ENCODE measurements at places on chromosomes 3 and 15.

- DNase-seq: no peak
Measured at GRCh38 chr3:149479621-149480325, 5.3 kb downstream of the TM4SF4 start.

DNA sequence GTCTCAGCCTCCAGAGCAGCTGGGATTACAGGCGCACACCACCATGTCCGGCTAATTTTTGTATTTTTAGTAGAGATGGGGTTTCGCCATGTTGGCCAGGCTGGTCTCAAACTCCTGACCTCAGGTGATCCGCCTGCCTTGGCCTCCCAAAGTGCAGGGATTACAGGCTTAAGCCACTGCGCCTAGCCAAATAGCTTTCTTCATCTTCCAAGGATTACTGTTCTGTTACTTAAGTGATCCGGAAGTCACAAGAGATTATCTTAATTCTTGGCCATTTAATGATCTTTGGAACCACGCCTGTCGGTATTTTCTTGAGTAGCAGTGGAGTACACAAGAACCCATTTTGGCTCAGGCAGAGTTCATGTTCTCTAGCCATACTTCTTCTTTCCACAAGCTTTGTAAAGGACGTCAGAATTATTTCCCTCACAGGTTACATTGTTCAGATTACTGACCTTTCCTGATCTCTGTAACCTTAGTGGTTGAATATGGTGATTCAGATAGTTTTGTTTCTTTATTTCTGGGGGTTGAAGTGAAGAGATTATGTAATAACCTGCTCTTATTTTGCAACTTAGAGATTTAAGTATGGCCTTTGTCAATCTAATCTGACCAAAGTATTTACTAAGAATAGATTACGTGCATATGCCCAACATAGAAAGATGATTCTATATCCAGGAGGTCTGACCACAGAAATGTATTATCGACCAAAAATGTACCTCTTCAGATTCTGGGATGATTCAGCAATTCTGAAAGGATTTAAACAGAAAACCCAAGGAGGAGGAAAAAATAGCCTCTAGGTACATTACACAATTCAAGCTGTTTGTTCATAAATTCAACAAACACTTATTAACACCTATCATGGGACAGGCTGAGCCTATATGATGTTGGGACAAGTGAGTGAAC lies 132.2 kb downstream of the GREM1 start:
- no peak for DNase-seq

DNA sequence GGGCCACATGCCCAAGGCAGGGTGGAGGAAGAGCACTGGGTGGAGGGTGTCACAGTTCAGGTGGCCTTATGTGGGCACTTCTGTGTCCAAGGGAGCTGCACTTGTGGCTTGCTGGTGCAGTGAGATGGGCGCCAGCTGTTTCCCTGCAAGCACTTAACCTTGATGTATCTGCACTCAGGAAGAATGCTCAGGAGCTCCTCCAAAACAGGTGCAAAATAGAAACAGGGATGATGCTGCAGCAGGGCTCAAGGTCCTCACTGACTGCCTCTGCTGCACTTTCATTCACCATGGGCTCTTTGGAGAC lies 151.3 kb downstream of the CADPS start:
- DNase-seq: no peak

DNA sequence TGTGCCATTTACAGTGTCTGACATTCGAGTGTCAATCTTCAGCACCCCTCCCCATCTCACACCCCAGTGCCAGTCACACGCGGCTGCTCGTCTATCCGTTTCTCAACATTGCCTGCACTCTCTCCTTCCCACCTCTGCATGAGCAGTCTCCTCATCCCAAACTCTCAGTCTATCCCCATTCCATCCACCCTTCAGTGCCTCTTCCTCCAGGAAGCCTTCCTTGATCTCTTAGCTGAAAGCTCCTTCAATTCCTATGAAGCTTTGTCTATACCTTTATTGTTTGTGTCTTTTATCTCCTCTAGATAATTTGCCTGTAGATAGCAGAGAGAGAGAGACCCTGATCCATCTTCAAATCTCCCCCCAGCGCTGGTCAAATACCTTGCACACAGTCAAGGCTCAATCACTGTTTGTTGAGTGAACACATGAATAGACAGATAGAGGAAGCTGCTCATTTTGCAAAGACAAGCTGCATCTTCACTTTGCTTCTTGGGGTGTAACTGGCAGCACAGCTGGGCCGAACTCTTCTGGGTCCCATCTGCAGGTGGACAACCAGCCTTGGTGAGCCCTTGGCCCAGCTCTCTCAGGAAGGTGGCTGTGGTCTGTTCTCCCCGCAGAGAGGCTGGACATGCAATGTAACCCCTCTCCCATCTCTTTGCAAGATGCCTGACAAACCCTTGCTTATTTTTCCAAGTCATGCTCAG lies 52.8 kb downstream of the ITGA11 start:
- DNase-seq: no peak

GRCh38 chr15:23570486-23570885 lies 5.0 kb downstream of the MKRN3 start:
- DNase-seq: no peak

- DNase-seq: no peak
Measured at GRCh38 chr3:157248590-157249422, 88.9 kb upstream of the CCNL1 start.

GRCh38 chr3:25856902-25857518 lies 67.1 kb downstream of the OXSM start:
- DNase-seq: no peak

DNA sequence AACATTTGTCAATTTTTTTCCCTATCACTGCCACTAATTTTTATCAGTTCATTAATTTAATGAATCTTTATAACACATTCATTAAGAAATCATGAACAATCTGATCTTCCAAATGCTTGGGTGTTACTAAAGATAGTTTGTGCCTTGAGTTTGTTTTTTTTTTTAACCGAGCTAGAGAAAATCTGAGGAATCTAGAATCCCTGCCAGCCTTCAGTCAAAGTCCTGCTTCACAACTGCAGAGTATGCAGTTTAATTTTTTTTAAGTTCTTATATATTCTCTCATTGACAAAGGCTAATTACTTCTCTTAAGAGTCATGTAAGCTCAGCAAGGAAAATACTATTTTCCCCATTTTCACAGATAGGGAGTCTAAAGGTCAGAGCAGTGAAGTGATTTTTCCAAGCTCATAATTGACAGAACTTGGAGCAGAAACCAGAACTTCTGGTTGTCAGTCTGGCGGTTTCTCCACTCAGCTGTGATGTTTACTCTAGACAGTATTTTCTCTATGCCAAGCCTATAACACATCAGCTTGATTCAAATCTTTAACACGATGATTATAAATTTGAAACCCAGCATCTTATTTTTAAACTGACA lies 55.7 kb downstream of the TNIK start:
- DNase-seq: no peak

GRCh38 chr3:8756671-8757070 lies 12.7 kb downstream of the OXTR start:
- DNase-seq: no peak

GRCh38 chr3:143222505-143222904 lies 102.9 kb downstream of the CHST2 start:
- no peak for DNase-seq

- DNase-seq: no peak
Measured at GRCh38 chr3:56689303-56689702, 6.2 kb upstream of the TASOR start.

DNA sequence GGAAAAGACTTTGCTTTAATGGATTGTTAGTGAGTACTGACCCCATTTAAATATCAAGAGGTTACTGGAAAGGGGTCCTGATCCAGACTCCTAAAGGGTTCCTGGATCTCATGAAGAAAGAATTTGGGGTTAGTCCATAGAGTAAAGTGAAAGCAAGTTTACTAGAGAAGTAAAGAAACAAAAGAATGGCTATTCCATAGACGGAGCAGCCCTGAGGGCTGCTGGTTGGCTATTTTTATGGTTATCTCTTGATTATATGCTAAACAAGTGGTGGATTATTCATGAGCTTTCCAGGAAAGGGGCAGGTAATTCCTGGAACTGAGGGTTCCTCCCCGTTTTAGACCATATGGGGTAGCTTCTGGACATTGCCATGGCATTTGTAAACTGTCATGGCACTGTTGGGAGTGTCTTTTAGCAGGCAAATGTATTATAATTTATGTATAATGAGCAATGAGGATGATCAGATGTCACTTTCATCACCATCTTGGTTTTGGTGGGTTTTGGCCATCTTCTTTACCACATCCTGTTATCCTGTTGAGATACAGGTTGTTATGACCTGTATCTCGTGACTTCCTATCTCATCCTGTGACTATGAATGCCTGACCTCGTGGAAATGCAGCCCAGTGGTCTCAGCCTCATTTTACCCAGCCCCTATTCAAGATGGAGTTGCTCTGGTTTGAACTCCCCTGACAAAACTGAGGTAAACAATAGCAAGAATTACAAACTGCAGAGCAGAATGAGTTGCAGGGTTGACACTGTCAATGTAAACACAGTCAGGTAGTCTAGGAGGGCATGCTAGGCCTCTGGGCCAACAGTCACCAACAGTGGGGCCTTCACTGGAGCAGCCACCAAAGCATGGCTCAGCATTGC lies 10.3 kb upstream of the GPR160 start:
- no peak for DNase-seq

- DNase-seq: no peak
Measured at GRCh38 chr3:136262559-136262958, 12.4 kb downstream of the PCCB start.

- no peak for DNase-seq
Measured at GRCh38 chr3:130783629-130784028, 37.0 kb upstream of the PIK3R4 start.

DNA sequence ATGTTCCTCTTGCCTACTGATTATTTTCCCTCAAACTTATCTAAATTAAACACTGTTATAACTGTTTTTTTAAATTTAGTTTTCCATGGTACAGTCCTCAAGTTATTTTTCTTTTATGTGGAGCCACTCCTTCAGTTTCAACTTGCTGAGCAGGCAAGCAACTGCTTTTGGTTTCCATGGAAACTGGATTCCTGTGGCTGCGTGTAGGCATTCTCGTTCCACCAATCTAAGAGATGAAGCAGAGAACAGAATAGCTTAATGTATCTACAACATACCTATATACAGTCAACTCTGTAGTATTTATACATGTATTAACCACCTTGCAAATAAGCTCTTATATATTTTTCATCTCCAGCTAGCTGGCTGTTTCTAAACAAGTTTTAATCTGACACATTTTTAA lies 25.8 kb upstream of the ANXA2 start:
- DNase-seq: no peak

DNA sequence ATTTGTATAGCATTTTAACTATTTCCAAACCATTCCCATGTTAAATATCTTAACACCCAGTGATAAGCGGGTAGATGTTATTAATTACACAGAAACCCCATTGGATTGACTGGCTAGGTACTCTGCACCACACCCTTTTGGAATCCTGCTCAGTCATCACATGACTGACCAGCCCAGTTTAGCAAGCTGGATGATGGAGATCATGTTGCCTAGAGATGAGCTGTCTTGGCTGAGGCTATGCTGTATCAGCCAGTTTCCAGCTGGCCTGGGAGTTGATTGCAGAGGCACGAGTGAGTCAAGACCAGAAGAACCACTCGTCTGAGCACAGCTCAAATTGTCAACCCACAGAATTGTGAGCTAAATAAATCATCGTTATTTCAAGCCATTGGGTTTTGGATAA lies 124.6 kb downstream of the ZNF621 start:
- no peak for DNase-seq

- DNase-seq: no peak
Measured at GRCh38 chr3:134074790-134075567, 45.3 kb upstream of the SLCO2A1 start.

DNA sequence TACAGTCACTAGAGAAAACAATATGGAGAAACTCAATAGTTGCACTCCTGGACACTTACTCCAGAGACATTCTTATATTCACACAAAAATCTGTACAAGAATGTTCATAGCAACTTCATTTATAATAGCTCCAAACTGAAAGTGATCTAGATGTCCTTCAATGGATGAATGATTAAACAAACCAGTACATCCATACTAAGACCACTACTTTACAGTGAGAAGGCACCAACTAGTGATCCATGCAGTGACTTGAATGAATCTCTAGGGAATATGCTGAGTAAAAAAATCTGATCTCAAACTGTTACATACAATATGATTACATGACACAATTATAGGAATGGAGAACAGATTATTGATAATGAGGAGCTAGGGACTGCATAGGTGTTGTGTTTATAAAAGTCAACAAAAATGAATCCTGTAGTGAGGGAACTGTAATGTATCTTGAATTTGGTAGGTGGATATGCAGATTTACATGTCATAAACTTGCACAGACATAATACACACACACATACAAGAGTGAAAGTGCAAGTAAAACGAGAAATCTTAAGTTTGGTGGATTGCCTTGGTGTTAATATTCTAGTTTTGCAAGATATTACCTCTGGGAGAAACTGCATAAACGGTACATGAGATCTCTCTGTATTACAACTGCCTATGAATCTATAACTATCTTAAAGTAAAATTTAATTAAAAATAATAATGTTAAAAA lies 85.7 kb downstream of the SPATA16 start:
- DNase-seq: no peak

DNA sequence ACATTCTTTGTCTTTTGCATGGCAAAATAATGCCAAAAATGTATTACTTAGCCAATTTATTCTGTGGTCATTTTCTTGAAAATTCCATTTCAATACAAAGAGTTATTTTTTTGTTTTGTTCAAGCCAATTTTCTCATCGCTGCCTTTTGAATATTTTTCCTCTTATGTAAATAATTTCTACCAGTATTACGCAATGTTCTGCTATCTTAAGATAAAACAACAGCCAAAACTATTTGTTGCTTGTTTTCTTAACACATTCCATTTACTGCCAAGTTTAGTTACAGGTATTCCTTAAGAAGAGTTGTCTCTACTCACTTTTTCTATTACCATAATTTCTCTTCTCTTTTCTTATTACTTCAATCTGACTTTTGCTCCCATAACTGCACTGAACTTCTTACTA lies 163.1 kb downstream of the ROBO1 start:
- no peak for DNase-seq

GRCh38 chr3:61936344-61936937 lies 375.1 kb downstream of the PTPRG start:
- no peak for DNase-seq

GRCh38 chr3:66860771-66861170 lies 137.3 kb upstream of the KBTBD8 start:
- DNase-seq: no peak

DNA sequence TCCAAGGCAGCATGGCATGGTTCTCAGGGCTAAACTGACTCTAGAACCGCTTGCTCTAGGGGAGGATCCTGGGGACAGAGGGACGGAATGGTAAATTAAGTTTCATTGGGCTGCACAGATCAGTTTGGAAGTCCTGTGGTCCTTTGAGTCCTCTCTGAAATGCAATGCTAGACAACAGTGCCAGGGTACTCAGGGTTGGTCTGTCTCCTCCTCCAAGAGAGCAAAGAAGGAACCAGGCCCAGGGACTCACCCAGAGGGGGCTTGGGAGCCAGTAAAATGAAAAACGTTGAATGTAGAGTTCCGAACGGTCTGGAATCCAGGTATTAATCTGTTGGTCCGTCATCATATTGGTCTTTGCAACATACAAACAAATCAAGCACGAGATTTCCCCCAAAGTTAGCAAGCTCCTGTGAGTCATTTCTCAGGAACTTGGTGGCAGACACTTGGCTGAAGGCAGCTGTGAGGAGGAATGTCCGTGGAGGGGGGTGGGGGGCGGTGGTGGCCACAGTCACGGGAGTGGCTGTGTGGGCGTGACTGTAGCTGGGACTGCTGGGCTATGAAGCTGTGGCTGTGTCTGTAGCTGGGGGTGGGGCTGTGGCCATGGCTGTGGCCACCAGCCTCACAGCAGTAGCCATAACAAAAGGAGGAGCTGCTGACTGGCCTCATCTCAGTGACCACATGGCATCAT lies 361.0 kb downstream of the SHQ1 start:
- DNase-seq: peak; percentile 41

Measured in activated naive CD4-positive, alpha-beta T cell treated with Interleukin-2 at 50 U/mL for 16 hours (primary cell).